ENCODE measurements at places on chromosomes 7 and 10.

GRCh38 chr7:157693521-157694375 is 356.9 kb downstream of the DNAJB6 start:
- no peak for DNase-seq

DNA sequence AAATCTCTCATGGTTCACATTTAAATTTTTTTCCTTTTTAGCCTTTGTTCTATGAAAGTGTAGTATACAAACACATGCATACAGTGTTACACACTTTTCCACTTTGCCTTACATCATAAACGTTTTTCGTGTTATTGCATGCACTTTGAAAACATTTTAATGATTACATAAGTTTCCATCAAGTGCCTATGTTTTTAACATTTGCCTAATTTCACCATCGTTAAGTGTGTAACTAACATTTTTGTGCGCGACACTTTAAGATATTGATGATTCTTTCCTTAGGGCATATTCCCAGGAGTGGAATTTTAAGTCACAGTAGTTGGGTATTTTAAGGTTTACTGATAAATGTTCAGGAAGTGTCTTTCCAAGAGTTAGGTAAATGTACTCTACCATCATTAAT is 1.5 kb upstream of the FRAT2 start:
- no peak for DNase-seq

DNA sequence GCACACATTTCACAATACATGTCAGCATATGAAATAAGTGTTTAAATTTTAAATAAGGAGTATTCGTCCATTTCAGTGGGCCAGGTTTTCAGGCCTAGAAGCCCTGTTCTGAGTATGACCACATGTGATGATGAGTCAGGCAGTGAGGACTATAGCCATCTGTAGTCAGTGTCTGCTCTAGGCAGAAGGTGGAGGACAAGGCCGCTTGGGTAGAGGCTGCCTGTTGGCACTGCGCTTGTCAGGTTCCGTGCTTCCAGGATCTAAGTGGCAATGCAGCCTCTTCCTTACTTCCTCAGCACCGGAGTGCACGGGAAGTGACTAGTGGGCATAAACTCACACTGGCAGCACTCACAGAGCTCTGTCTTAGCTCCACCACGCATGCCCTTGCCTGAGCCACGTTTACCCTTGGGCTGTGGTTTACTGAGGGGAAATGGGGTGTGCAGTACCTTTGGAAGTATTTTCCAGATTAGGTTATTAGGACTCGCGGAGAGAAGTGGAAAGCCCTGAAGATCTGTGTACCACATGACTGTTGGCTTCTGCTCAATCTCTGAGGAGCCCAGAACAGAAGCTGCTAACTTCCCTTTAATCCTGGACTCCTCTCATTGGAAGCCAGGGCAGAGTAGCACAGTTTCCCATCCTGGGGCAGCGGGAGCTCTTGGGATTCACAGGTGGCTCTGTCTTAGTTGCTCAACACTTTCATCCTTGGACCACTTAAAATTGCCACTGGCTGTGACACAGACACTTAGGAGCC is 87.5 kb upstream of the GJD4 start:
- DNase-seq: no peak

DNA sequence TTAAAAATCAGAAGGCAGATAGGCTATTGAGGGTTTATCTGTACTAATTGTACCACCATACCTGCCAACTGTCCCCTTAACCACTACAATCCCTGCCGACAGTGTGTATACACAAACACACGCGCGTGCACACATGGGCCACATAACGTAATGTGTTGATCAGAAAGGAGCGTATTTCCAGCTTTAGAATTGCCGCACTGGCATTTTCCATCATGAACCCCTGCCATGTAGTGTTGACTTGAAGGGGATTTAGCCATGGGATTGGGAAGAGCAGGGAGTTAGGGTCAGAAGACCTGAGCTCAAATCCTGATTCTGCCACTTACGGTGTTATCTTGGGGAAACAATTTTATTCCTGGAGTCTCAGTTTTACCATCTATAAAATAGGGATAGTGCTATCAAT is 158.9 kb downstream of the TCF7L2 start:
- DNase-seq: no peak

DNA sequence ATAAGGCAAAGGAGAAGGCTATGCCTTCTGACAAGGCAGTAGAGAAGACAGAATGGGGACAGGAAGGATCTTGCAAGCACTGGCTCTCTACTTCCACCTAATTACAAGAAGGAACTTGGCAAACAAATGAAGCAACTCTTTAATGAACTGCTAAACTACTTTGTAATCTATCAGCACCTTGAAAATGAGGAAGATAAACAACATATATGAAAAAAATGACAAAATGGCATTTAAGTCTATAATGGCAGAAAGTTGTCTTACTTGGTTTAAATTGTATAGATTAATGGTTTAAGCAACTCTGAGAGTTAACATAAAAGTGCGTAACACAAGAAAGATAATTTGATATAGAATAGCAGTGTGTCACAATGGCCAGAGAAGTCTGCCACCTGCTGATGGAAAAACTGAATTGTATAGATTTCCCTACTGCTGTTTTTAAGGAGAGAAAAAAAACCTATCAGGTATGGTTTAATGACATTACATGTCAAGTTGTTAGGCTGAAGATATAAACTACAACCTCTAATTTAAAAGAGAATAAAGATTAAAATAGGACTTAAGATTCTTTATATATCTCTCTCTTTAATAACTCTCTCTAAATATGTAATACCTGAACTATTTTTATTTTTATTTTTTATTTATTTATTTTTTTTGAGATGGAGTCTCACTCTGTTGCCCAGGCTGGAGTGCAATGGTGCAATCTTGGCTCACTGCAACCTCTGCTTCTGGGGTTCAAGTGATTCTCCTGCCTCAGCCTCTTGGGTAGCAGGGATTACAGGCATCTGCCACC is 11.8 kb downstream of the NT5C3A start:
- no peak for DNase-seq

- DNase-seq: no peak
Measured at GRCh38 chr7:25408012-25408687, 179.9 kb upstream of the NPVF start.

- DNase-seq: no peak
Measured at GRCh38 chr7:94314413-94315410, 80.0 kb upstream of the COL1A2 start.

- no peak for DNase-seq
Measured at GRCh38 chr7:69661342-69661741, 63.1 kb downstream of the AUTS2 start.

- DNase-seq: no peak
Measured at GRCh38 chr10:76899490-76899889, 738.1 kb downstream of the KCNMA1 start.

GRCh38 chr7:35257251-35258124 is 3.6 kb upstream of the TBX20 start:
- no peak for DNase-seq

GRCh38 chr10:1608851-1609647 is 128.3 kb downstream of the ADARB2 start:
- no peak for DNase-seq

- no peak for DNase-seq
Measured at GRCh38 chr7:78176171-78176570, 377.6 kb downstream of the PHTF2 start.

- no peak for DNase-seq
Measured at GRCh38 chr10:20892796-20893195, 4.3 kb downstream of the NEBL start.

- no peak for DNase-seq
Measured at GRCh38 chr10:52551046-52551445, 221.5 kb downstream of the MBL2 start.

DNA sequence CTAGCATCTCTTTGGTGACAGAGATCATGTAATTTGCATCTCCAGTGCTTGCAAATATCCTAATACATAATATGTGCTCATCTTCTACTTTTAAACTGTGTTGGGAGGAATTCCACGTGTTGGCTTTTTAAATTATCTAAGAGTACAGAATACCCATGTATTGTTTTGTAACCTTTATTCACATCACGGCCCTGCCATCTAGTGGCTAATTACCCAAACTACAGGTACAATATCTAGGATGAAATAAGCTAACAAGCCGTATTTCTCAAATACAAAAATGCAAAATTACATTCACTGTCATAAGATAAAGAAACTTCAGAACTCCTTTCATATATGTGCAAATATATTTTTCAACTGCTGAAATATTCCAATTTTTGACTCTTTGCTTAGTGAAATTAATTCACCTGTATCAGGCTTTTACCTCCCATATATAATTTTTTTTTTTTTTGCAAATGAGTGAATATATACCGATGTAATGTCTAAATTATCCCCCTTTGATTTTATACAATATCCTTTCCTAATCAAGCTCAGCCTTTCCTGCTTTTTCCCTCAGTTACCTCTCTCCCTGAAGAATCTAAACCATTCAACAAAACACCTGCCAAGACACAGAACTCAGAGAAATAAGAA is 30.3 kb upstream of the LSM8 start:
- DNase-seq: no peak

DNA sequence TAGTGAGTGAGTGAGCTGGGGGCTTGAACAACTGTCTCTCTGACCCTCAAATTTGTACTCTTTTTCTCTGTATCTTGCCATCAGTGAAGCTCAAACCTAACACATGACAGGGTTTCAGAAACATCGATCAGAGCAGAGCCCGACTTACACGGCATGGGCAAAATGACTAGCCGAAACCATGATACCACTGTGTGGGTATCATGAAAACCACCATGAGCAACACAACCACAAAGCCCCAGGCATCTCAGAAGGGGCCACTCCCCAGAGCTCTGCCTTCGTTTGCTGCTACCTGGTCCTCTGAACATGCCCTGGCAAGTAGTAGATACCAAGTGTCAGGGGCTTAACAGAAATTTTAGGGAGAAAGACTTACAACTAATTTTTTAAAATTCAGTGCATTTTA is 308.5 kb downstream of the WDR11 start:
- no peak for DNase-seq

GRCh38 chr7:117014099-117014656 is 60.9 kb downstream of the ST7 start:
- DNase-seq: no peak

- DNase-seq: no peak
Measured at GRCh38 chr7:26705567-26705966, 158.8 kb downstream of the SKAP2 start.

- no peak for DNase-seq
Measured at GRCh38 chr10:123154711-123155505, 706 bp downstream of the BUB3 start.

GRCh38 chr7:91294639-91295220 is 30.5 kb downstream of the FZD1 start:
- DNase-seq: no peak

GRCh38 chr7:50307368-50308032 is 3.0 kb downstream of the IKZF1 start:
- peak; percentile 61 for DNase-seq

- no peak for DNase-seq
Measured at GRCh38 chr7:152076324-152076821, 50.9 kb downstream of the GALNT11 start.

Data from stimulated activated CD4-positive, alpha-beta T cell treated with anti-CD3 and anti-CD28 coated beads, TNF-alpha, amount 100 ng/mL, for 4 hours (primary cell).